Hippocampal formation (tissue), 2 donors: ENCODE measurements at places on chromosomes 2 and 18.

DNA sequence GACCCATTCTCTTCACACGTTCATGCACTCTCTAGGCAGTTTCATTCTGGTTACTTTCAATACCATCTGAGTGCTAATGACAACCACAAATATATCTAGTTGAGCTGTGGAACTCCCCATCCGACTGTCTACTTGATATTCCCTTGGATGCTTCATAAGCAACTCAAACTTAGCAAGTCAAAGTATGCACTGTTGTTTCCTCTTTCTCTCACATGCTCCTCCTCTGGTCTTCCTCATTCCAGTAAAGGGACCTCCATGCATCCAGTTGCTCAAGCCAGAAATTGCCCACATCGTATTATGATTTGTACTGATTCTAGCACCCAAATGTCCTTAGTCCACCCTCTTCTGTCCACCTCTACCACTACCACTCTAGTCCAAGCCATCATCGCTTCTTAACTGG, 22.3 kb downstream of the SEMA4F start:
- DNase-seq = no peak

- no peak for DNase-seq
Observed at GRCh38 chr2:37647971-37648330, 23.5 kb downstream of the CDC42EP3 start.

DNA sequence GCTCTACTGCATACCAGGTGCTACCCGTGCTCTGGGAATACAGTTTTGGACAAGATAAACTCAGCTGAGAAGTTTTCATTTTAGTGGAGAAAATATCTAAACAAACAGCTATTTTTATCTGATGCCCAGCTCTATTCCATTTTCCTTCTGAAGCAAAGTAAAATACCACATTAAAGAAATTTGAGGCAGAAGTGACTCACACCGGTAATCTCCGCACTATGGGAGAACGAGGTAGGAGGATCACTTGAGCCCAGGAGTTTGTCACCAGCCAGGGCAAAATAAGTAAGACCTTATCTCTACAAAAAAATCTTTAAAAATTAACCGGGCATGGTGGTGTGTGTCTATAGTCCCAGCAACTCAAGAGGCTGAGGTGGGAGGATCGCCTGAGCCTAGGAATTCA, 416.2 kb upstream of the LYPD1 start:
- DNase-seq = no peak

DNA sequence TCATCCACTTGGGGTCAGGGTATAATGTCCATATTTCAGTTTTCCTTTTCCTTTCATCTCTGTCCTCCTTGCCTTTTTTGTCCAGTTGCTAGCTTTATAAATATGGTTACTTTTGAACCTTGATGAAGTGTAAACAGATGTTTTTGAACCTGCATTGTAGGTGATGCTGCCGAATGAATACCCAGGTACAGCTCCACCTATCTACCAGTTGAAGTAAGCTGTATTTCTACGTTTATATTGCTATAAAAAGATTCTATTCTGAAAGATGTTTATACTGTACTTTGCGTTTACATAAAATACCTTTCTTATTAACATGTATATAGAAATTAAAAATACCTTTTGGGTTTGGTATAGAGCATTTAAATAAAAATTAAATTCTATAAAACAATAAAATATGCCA, 2.2 kb downstream of the IMPACT start:
- no peak for DNase-seq

DNA sequence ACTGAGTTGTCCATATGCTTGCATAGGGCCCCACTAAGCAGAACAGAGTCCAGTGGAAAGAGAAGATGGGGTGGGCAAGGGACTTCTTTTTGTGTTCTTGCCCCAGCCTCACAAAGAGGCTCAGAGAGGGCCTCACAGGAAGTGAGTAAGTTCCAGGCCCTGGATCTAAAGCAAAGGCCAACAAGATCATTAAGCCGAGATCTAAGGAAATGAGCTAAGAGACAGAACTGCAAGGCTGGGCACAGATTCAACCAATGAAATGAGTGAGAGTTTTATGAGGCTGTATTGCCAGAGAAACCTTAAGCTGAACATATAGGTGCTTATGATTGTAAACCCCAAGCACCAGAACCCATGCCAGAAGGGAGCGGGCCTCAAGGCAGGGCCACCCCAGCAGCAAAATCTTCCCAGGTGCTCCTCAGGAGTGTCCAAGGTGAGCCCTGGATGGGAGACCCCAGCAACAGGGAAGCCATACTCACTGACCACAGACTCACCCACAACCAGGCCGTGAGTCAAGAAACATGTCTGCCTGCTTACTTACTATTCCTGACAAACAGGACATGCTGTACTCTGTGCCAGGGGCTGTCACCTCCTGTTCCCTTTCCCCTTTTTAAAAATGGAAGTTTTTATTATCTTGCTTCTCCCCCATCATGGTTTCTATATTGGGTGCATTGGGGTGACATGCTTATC, 40.2 kb downstream of the SLC14A1 start:
- DNase-seq = no peak

GRCh38 chr2:33011941-33012340, 65.2 kb downstream of the LTBP1 start:
- no peak for DNase-seq

DNA sequence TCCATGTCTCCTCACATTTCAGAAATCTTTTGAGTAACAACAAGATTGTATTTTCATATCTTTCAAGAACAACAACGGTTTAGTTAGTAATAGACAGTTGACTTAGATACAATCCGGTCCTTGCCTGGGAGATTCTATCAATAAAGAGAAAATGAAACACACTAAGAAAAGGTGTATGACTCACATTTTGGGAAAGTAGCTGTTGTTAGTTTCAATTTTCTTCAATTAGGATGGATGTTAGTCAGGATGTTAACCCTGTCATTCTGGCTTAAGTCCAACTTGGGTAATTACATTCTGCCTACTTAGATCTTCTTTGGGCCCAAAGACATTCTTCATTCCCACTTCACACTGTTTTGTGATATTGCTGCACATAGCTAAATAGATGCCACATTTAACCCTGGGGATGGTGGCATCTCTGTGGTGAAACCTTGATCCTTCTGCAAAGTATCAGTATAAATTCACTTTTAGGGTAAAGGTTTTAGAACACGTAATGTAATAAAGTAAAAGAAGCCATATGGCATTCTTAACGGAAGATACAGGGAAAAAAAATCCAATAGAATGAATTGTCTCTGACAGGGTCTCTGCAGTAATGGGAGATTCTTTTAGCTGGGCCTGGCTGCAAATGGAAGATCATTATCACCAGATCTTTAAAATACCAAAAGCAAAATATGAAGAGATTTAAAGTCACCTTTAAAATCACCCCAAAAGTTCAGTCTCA, 365.5 kb downstream of the FIGN start:
- no peak for DNase-seq

GRCh38 chr2:70995426-70995729, 705 bp upstream of the TEX261 start:
- peak; percentile 40 for DNase-seq

- peak; percentile 22 for DNase-seq
Observed at GRCh38 chr2:224983712-224984554, 58.3 kb downstream of the DOCK10 start.

- no peak for DNase-seq
Observed at GRCh38 chr2:133497270-133497893, 70.9 kb downstream of the NCKAP5 start.

DNA sequence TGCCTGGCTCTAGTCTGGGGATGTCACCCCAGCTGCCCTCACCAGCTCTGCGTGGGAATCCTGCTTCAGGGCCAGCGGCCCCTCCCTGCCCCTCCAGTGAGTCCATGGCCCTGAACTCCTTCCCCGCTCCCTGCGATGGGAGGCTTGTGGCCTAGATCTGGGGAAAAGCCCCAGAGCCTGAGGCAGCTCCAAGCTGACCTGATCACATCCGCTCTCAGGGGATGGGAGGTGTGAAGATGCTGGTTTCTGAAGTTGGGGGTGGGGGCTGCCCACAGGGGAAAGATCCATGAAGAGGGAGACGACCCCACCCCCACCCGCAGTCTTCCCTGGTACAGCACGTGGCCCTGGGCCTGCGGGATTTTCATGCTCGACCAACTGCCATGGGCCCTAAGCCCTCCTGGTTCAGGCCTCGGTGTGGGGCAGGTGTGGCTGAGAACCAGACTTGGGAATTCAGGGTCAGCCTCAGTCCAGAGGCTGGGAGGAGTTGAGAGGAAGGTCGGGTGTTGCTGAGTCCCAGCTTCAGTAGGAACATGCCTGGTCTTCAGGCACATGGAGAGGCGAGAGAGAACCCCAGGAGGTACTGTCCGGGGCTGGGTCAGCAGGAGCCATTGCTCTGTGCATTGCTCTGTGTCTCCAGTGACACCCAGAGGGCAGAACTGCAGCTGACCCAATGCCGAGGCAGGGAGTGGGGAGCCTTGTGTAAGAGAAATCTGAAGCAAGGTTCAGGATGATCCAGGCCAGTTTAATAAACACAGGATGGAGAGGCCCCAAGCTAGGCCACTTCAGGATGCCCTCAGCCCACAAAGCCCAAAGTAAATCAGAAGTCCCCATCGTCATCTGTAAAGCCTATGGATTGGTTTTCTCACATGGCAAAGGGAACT, 115.1 kb downstream of the CAPN13 start:
- no peak for DNase-seq

DNA sequence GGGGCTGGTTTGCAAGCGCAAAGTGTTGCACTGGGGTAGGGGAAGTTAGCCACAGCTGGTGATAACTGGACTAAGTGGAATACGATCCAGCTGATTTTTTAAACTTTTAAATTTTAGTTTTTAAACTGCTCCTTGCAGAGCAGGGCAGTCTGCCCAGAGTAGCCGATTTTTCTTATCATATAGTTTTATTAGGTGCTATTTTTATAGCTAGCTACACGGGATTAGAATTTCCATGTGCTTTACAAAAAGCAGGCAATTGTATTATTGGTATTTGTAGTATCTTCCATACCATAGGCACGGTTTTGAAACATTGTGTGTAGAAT, 9.6 kb downstream of the CPLX4 start:
- DNase-seq = no peak

DNA sequence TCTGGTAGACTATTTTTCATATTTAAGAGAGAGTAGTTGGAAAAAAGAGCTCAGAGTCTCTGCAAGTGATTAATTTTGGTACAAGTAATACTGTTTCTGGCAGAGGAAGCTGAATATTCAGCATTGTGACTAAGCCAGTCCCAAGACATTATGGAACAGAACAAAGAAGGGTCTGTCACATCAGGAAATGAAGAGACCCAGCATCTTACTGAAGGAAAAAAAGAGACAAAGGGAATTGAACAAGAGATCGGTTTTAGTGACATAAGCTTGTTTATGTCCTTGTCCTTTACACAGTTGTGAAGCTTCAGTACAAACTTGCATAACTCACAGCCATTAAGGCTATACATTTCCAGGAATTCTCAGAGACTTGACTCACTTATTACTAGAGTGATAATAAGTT, 568.5 kb upstream of the SLC8A1 start:
- no peak for DNase-seq

DNA sequence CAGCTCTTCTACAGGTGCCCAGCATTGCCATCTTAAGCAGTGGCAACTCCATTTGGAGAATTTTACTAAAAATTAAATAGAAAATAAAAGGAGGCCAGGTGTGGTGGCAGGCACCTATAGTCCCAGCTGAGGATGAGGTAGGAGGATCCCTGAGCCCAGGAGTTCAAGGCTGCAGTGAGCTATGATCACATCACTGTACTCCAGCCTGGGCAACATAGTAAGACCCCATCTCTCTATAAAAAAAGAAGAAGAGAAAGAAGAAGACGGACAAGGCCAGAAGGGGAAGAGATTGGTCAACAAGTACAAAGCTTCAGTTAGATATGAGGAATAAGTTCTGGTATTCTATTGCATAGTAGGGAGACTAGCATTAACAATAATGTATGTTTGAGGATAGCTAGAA, 21.7 kb upstream of the HNRNPA3 start:
- no peak for DNase-seq

GRCh38 chr2:127103243-127104165, 3.5 kb downstream of the BIN1 start:
- DNase-seq = peak; percentile 47

GRCh38 chr2:127517465-127517864, 8.8 kb downstream of the IWS1 start:
- no peak for DNase-seq

GRCh38 chr2:1886405-1886992, 142.2 kb upstream of the PXDN start:
- peak; percentile 30 for DNase-seq

GRCh38 chr2:42810971-42811811, 18.8 kb upstream of the HAAO start:
- DNase-seq = peak; percentile 73

DNA sequence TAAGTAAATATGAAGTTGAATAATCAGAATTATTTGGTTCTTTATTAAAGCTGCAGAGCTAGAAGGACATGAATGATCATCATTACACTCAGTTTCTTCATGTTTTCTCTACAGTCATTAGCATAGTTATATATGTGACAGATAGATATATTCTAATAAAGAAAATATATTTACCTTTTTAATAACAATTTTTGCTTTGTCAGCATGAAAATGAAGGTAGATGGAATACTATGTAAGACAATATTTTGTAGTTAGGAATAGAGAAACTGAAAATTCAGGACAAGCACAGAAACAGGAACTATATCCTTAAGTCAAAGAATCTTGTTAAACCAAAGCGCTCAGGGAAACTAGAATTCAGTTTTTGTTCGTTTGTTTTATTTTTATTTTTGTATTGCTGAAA, 649.9 kb upstream of the NRXN1 start:
- DNase-seq = no peak

GRCh38 chr18:11678211-11678610, 10.9 kb upstream of the GNAL start:
- DNase-seq = no peak

DNA sequence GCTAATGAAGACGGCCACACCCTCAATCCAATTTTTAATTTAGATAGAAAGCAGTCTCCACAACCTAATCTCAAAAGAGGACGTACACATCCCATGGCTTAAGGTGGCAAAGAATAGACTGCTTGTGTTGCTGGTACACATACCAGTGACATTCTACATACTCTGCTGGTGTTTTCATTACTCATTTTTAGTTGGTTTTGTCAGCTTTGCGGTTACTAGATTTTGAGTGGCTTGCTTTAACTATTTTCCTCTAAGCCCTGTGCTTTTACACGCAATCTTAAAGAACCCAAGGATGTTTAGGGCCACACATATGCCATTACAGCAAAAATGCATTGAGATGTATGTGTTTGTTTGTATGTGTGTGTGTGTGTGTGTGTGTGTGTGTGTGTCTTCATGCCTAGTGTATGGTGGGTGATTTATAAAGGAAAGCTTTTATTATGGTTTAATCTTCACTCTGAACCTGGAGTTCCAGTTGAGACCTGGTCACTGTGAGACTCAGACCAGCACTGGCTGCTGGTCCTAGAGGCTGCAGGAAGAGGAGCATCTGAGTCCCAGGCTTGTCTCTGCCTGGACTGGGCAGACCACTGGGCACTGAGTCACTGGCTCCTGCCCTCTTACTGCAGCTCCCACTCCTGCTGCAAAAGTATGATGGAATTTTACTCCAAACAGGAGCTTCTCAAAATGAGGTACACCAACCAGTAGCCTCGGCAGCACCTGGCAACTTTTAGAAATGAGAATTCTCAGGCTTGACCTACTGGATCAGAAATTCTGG, 415.9 kb downstream of the NBAS start:
- no peak for DNase-seq

GRCh38 chr2:111936881-111937280, 38.5 kb downstream of the MERTK start:
- DNase-seq = no peak

GRCh38 chr2:160482673-160483072, 10.9 kb downstream of the RBMS1 start:
- DNase-seq = no peak

GRCh38 chr2:110875384-110875725, 143.0 kb downstream of the ACOXL start:
- no peak for DNase-seq
